ENCODE measurements at places on chromosomes 1 and 21. TPM values are rescaled to one million over a fixed set of nuclear protein-coding genes. Genes with fewer than 3 reads are reported as not detected.

GRCh38 chr21:15343066-15343465 is 278.3 kb upstream of the NRIP1 start:
- no peak for DNase-seq

- no peak for DNase-seq
These were observed 21.5 kb upstream of the SDC3 start for GRCh38 chr1:30929944-30930525.

DNA sequence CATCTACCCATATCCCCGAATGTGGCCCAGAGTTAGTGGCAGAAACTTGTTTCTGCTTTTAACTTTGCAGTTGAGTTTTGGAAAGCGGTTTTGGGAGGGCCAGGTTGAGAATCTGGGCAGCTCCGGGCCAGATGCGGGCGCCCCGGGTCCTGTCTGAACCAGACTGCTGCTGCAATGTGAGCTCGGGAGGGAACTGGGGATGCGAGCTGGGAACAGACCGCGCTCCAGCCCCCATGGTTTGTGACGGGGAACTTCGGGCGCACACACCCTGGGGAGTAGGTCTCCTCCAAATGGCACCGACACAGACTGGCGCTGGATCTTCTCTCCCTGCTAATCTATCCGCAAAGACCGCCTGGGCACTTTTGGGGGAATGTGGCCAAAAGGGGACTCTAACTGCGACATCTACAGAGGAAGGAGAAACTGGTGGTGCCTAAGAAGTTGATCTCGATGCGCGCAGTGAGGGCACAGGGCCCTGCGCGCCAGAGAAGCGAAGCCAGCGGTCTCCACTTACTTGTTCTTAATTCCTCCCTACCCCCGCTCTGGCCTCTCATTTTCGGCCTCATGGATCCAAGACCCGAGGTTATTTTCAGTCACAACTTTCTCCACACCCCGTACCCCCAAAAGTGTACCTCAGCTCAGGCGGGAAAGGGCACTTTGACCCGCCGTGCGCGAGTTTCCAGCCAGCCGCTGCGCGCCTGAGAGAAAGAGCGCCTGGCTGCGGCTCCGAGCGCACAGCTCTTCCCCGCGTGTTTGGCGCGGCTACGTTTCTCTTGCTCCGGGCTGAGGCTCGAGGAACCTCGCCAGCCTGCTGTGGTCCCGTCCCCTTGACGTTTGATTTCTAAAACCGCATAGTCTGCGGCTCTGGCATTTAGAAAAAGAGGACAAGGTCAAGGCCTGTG is 411.0 kb upstream of the ESRRG start:
- DNase-seq, result peak; percentile 49

DNA sequence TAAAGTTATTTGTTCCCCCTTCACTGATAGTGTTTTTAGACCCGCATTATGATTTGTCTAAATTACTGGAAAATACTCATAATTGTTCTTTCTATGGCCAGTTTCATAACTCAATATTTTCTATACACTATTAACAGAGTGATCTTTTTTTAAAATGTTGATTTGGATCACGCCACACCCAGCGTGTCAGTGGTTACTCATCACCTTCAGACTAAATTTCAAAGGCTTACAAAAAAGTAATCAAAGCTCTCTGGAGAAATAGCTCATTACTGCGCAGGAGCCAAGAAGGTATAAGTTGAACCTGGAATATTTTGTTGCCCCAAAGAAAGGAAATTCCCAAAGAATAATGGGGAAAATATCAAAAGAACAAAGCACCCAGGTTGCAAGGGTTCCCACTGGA is 104.9 kb downstream of the EVI5 start:
- no peak for DNase-seq

DNA sequence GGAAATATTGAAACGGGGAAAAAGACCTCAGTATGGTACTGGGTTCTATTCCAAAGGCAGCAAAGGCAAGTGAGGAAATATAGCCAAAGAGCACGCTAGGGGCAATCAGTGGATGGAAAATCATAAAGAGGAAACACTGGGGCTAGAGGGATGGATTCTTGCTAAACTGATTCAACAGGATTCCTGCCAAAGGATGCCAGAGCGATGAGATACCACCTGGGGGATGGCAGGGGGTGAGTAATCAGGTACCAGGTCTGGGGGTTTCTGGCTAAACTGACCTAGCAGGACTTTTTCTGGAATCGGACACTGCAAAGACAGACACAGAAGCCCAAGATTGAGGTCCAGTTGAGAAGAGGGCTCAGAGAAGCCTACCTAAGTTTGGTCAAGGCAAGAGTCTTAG is 6.7 kb downstream of the CHI3L2 start:
- DNase-seq, result no peak

DNA sequence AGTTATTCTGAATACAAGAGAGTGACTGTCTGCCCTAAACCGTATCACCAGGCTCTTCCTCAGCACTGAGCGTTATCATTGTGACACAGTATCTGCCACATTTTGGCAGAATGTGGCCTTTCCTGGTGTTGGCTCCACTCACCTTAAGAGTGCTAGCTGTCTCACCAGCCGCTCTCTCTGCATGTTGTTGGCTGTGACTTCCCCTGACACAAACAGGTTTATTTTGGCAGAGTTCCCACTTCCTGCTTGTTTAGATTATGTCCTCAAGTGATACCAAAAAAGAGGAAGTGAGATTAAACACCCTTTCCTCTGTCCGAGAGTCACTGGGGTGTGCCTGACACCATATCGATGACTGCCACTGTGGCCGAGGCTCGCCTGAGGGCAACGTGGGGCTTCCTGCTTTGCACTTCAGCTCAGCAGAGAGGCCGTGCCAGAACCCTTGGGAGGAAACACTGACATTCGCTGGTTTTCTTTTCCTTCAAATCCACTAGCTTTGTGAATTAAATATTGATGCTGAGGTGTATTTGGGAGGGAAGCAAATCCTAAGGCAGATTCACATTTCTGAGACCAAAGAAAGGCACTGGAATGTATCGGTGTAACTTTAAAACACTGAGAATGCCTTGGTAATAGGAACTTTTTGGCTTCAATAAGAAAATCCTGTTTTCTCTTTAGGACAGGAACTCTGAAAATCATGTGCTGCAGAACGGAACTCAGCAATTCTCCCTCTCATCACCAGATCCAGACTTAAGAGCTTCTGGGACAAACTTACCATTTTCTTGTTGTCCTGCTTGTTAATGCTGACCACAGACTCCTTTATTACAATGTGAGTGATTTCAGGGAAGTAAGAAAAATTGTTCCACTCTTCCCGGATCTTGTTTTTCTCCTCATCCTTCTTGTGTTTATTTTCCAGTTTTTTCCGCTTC is 102.1 kb downstream of the JAK1 start:
- no peak for DNase-seq

DNA sequence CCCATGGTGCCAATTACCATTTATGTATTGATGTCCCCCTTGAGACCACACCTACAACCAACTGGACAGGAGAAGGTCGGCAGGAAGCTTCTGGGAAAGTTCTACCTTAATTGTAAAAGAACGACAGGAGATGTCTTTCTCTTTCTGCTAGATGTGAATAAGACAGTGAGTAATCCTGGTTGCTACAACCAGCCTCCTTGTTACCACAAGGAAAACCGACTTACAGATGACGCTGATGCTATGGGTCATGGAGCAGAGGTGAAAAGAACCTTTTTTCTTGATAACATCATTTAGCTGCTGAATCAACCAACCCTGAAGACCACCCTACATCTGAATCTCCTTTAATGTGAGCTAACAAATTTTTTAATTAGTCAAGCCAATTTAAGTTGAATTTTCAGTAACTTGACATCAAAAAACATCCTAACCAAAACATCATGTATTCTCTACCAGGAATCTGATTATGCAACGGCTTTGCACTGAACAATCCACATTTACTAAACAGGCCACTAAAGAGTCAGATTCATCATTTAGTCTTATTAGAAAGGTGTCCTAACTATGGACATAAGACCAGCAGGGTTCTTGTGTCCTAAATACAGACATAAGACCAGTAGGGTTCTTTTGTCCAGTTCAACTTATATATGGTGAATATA is 23.0 kb downstream of the RGS2 start:
- DNase-seq, result no peak

DNA sequence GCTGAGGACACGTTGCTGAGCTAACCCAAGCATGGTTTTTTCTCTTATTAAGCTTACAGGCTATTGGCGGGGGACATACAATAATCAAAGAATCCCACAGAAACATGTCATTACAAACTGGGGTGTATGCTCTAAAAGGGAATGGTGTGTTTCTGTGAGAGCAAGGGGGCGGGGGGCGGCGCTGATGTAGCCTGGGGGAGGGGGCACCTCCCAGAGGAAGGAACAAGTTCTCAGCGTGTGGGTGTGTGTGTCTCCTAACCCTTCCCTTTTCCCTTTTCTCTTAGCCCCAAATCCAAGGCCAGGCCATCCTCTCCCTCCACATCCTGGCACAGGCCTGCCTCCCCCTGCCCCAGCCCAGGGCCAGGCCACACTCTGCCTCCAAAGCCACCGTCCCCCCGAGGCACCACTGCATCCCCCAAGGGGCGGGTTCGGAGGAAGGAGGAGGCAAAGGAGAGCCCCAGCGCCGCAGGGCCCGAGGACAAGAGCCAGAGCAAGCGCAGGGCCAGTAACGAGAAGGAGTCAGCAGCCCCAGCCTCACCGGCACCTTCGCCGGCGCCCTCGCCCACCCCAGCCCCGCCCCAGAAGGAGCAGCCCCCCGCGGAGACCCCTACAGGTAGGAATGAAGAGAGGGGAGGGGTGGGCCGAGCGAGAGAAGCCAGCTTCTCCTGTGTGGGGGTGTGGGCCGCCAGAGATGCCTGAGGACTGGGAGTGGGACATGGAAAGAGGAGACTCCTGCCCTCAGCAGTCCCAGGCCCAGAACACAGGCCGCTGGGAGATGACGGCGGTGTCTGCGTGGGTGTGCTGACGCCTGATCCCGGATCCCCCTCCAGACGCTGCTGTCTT is 21.9 kb downstream of the MAP7D1 start:
- peak; percentile 39 for DNase-seq

GRCh38 chr1:235160957-235161684 is at the start of gene RBM34:
Gene RBM34 (minus strand): TSS chr1:235161250. CDS start chr1:235161226, 24 bp downstream.
- DNase-seq, result peak; percentile 98

GRCh38 chr1:16051039-16051438 is 7.5 kb downstream of the CLCNKB start:
- DNase-seq, result no peak

GRCh38 chr1:2885001-2885400 is 83.5 kb upstream of the TTC34 start:
- no peak for DNase-seq

GRCh38 chr1:58786184-58786926 is 2.5 kb upstream of the JUN start:
- no peak for DNase-seq

- DNase-seq, result no peak
These were observed 183.7 kb downstream of the CLIC6 start for GRCh38 chr21:34852448-34852847.

- DNase-seq, result no peak
These were observed 43.5 kb downstream of the WLS start for GRCh38 chr1:68188644-68189340.

DNA sequence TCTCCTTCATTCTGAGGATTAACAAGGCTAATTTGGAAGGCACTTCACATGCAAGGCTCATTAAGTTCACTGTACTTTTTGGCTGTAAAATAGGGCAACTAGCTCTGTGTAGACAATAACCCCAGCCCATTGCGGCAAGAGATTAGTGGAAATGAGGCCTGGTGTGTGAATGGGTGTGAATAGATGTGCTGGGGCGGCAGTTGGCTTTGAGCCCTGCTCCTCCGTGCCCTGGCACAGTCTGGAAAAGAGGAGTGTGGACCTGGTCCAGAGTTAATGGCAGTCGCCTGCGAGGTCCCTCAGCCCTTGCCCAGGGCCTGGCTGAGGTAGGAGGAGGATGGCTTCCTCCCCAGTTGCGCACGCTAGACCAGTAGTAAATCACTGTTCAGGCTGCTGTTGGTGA is 4.8 kb downstream of the KISS1 start:
- DNase-seq, result no peak

- no peak for DNase-seq
These were observed 166.9 kb downstream of the TNFSF18 start for GRCh38 chr1:172883844-172884243.

DNA sequence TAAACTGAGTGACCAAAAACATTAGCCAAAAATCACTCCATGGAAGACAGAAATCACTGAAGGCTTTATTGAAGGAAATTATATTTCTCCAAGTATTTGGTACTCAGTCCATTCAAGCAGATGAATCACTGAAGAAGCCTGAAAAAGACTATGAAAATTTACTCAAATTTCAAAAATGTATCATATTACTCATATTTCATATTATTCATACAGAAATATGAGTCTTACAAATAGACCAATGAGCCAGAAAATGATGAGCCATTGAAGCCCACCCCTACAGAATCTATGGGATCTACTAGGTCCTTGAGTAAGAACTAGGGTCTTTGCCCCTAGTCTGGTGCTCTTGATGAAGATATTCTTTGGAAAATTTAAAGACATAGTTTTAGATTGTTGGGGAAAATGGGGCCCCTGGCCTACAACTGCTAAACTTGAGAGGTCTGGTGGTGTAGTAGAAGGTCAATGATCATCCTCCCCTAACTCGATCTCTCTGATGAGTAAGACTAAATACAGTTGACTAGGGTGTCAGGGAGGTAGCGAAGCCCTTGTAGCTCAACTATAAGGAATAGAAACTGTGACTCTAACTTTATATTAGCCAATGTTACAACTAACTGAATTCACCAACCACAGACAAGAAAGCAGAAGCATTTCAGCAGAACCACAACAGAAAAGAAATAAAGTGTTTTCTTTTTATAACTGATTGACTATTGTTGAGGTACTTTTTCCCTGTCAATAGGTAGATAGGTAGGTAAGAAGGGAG is 81.0 kb downstream of the NOTCH2 start:
- no peak for DNase-seq

- DNase-seq, result peak; percentile 51
These were observed at the start of gene ZBTB8A for GRCh38 chr1:32538887-32539583. Gene ZBTB8A (plus strand): TSS chr1:32539427. CDS start chr1:32592932, 53,505 bp downstream.

DNA sequence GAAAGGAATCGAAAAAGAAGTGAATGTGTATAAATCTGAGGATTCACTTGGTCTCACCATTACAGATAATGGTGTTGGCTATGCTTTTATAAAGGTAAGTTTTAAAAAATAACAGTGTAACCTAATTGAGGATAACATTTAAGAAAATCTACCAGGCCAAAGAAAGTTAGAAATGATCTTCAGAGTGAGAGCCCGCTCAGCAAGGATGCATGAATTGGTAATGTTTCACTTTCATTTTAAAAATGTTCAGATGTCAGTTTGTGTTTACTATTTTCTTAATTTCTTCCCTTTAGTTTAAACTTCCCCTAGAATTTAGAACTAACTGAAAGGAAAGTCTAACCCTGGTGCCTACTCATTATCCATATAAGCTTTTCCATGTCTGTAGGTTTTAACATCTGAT is 35.0 kb downstream of the GIPC2 start:
- no peak for DNase-seq

DNA sequence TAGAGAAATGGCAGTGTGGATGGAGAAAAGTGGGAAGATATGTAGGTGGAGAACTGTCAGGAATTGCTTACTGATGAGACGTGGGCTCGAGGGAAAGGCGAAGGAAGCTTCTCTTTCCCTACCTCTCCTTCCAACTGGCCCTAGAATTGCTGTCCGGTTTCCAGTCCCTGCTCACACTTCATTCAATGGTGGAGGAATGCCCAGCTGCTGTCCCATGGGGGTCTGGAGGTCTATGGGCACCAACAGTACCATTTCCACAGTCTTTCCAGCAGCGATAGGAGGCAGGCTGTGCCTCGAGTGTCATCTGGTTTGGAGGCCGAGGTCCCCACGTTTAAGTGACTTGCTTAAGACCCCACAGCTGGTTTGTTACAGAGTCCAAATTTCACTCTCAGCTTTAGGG is 31.5 kb upstream of the CD1D start:
- DNase-seq, result no peak

The SHCBP1L gene
- total RNA-seq, result not detected

The LRRC53 gene
- 0.42 TPM for total RNA-seq

The KCNE2 gene
- not detected for total RNA-seq

The BARHL2 gene
- total RNA-seq, result 0.27 TPM

The PRAMEF14 gene
- total RNA-seq, result 0.32 TPM

The PIGM gene
- total RNA-seq, result 5.9 TPM

The NHLH1 gene
- total RNA-seq, result 1,198 TPM

The SEC16B gene
- total RNA-seq, result 0.93 TPM

The DMBX1 gene
- total RNA-seq, result not detected

Measured in glutamatergic neuron (in vitro differentiated cells).